ENCODE measurements at places on chromosomes 5 and 9.

DNA sequence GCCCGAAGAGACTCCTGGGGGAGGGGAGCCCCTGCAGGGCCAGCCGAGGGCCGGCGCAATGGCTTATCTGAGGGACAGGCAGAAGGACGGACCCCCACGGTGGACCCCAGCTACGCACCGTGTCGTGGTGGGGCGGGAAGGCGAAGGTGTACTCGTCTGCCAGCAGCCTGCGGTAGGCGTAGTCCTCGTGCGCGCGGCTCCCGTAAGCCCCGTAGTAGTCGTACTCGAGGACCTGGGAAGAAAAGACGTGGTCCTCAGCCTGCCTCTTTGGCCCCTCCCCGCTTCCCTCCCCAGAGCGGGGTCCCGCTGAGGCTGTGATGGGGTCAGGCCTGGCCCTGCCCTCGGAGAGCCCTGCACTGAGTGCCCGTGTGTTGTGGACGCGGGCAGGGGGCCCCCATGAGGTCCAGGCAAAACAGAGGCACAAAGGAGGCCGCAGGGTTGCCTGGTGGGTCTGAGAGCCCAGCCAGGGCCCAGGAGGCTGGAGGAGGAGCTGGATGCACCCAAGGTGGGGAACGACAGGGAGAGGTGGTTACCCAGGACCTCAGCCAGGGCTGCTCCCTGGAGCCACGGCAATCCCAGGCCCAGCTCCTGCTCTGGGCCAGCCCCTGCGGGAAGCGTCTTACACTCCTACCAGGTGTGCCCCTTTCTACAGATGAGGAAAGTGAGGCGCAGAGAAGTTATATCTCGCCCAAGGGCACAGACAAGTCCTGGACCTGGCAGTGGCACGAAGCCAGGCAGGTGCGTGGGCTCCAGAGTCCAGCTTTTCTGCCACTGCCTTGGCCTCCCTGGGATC lies 35.2 kb downstream of the SARDH start:
- no peak for DNase-seq

GRCh38 chr5:161847941-161848391 lies at the start of gene GABRA1:
Gene GABRA1 (plus strand): TSS chr5:161848120. CDS start chr5:161850811, 2,691 bp downstream.
- no peak for DNase-seq

- DNase-seq = no peak
Observed at GRCh38 chr9:92393686-92394085, 10.7 kb downstream of the OGN start.

GRCh38 chr9:134557331-134557730 lies 84.3 kb upstream of the COL5A1 start:
- DNase-seq = no peak

GRCh38 chr9:14173713-14174112 lies 140.2 kb downstream of the NFIB start:
- no peak for DNase-seq

DNA sequence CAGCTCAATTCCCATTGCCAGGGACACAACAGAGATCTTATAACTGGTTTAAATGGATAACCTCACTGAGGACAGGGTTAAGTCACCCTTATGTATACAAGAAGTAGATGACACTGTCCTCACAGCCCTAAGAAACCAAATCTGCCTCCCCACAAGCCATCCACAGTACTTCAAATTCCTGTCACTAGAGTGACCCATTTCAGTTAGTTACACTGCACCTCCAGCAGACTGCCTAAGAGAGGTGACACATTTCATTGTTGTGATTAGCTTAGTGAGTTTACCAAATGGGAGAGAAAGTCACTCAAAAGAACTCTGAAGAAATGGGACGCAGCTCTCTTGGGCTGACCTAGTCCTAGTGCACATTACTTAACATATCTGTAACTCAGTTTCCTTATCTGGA lies 53.6 kb upstream of the HTR1A start:
- no peak for DNase-seq

DNA sequence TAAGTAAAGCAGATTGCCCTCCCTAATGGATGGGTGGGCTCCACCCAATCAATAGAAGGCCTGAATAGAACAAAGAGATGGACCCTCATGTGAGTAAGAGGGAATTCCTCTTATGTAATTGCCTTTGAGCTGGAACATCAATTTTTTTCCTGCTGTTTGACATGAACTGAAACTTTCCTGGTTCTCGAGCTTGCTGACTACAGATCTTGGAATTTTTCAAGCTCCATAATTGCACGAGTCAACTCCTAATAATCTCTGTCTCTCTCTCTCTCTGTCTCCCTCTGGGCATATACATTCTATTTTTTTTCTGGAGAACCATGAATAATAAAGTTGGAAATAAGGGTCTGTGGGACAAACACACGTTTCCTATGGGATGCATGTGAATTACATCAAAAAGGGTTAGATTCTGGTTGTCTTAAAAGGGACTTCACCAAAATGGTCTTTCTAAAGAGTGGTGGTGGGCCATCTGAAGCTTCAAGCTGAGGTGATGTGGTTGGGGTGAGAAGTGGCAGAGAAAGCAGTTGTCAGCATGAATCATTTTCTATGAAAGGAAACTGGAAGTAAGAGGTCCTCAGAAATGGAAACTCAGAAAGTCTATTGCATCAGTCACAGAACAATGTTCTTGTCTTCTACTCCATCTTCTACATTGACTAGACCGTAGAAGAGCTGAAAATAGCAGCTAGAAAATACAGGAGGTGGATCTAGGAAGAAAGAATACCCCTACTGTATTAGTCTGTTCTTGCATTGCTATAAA lies 47.0 kb upstream of the HOMER1 start:
- no peak for DNase-seq

DNA sequence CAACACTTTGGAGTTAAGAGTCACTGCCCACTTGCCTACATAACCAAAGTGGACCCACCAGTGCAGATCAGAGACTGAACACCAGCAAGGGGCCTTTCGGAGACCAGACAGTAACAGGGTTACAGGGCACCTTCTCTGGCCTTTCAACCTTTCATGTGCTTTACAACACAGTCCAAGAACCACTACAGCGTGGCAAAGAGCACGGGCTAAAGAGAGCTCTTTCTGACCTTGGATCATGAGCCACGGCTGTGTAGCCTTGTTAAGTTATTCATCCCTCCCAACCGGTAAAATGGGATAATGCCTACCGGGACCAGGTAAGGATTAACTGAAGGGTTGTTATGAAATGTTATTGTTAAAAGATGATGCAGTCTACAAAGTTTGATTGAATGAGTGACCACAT lies 75.0 kb downstream of the TLE1 start:
- no peak for DNase-seq

GRCh38 chr9:98709968-98710965 lies 1.5 kb upstream of the GABBR2 start:
- no peak for DNase-seq

DNA sequence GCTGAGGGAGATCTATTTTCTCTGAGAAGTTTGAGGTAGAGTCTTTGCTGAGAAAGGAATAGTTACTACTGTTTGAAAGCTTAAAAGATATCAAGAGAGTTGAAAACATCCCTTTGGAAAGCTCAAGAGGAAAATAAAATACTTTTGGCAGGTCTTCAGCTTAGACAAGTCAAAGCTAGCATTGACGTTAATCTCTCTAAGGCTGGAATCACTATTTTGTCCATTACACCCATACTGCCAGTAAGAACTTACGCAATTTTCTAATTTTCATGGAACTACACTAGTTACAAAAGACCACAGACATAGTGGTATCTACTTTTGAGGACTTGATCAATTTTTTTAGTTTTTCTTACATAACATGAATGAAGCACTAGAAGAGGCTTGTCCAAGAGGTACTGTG lies 494.9 kb downstream of the PSAT1 start:
- no peak for DNase-seq

GRCh38 chr9:131633491-131634031 lies 88.2 kb downstream of the PRRT1B start:
- DNase-seq = no peak

- DNase-seq = no peak
Observed at GRCh38 chr9:101119206-101119819, 90.8 kb downstream of the PLPPR1 start.
